ENCODE measurements at places on chromosomes 11 and 22.

- H3K27ac ChIP-seq, result no peak overlapping the region
- DNase-seq, result no peak
- no peaks in the 10 kb centered on the region for H3K36me3 ChIP-seq
- no peak overlapping the region for H3K4me3 ChIP-seq
Measured at GRCh38 chr22:48581205-48581766, 1246.4 kb downstream of the BRD1 start.

- DNase-seq, result peak; percentile 19
- no peak overlapping the region for H3K4me3 ChIP-seq
- H3K4me1 ChIP-seq, result no peaks in the 10 kb centered on the region
- H3K27ac ChIP-seq, result no peak overlapping the region
Measured at GRCh38 chr11:18802381-18803257, 11.0 kb upstream of the PTPN5 start.

DNA sequence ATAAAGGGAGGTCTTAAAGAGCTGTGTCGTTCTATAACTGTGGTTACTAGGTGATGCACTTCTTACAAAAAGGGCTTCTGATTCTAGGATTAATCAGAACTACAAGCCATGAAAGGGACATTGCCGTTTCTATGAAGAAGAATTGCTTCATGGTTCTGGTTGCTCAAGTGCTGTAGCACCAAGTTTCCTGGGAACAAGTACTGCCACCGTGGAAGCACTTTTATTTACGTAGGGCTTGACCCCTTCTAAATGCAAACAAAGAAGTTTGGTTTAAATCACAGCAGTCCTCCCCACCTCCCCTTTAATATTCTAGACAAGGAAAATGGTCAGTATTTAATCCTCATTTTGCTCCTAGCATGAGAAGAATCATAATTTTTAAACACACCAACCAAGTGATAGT lies 9.8 kb downstream of the YAP1 start:
- no peak for DNase-seq
- no peak overlapping the region for H3K27ac ChIP-seq
- no peak overlapping the region for H3K4me3 ChIP-seq
- peaks cover 23% of the 10 kb centered on the region for H3K27me3 ChIP-seq
- H3K4me1 ChIP-seq, result no peaks in the 10 kb centered on the region

GRCh38 chr22:26748845-26749244 lies 91.5 kb downstream of the MIAT start:
- no peak overlapping the region for H3K4me3 ChIP-seq
- H3K27ac ChIP-seq, result no peak overlapping the region
- H3K27me3 ChIP-seq, result no peaks in the 10 kb centered on the region
- H3K4me1 ChIP-seq, result no peaks in the 10 kb centered on the region

- H3K4me3 ChIP-seq, result no peak overlapping the region
- H3K27ac ChIP-seq, result no peak overlapping the region
- H3K4me1 ChIP-seq, result peaks cover 19% of the 10 kb centered on the region
- no peak for DNase-seq
- H3K36me3 ChIP-seq, result peaks cover 5% of the 10 kb centered on the region
- no peaks in the 10 kb centered on the region for H3K27me3 ChIP-seq
Measured at GRCh38 chr22:46755525-46755924, 6.9 kb upstream of the TBC1D22A start.

DNA sequence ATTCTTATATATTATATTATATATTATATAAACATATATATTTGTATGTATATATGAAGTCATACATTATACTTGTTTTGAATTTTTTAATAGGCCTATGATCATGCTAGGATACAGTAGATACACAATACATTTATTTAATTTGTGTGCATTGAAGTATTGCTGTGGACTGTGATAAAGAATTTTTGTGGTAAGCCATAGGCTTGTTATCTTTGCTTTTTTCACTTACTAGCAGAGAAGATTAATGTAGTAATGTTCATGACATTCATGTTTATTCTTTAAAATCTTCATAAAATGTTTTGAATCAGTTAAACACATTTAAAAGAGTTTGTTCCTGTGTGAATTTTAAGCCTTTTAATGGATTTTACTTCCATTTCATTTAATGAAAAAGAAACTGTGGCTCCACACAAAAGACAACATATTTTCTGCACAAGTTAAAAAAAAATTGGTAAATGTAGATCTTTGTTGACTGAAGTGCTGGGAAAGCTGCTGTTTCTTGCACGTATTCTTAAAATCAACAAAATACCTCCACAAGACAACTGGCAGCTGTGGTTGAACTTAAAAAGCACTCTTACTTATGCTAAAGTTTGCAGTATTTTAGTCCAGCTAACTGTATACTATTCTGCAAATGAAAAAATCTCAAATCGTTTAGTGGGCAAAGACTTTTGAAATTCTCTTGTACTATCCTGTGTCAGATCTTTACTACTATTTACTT lies 156.2 kb downstream of the TMEM135 start:
- H3K36me3 ChIP-seq, result peaks cover 1% of the 10 kb centered on the region
- H3K27me3 ChIP-seq, result no peaks in the 10 kb centered on the region
- no peak overlapping the region for H3K27ac ChIP-seq
- no peaks in the 10 kb centered on the region for H3K4me1 ChIP-seq

DNA sequence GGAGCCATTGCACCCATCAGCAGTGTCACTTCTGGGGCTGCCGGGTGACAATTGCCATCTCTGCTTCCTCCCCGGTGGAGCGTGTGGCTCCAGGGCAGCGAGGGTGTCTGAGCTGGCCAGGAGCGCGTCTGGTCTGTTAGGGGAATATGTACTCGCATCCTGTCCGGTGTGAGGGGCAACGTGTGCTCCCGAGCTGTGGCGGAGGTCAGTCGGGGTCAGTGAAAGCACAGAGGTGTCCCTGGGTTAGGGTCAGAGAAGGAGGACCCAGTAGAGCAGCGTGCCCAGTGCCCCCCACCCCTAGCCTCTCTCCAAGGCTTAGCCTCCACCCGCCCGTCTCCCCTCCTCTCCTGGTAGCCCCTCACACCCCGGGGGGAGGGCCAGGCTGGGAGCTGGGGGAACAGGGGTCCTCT lies 1.5 kb downstream of the CLCF1 start:
- peak overlapping the region; percentile 80 for H3K4me3 ChIP-seq
- H3K36me3 ChIP-seq, result no peaks in the 10 kb centered on the region
- no peak for DNase-seq
- peaks cover 62% of the 10 kb centered on the region for H3K27me3 ChIP-seq
- peaks cover 26% of the 10 kb centered on the region for H3K4me1 ChIP-seq
- H3K27ac ChIP-seq, result peak overlapping the region; percentile 49
